ENCODE measurements at places on chromosomes 16 and 17.

DNA sequence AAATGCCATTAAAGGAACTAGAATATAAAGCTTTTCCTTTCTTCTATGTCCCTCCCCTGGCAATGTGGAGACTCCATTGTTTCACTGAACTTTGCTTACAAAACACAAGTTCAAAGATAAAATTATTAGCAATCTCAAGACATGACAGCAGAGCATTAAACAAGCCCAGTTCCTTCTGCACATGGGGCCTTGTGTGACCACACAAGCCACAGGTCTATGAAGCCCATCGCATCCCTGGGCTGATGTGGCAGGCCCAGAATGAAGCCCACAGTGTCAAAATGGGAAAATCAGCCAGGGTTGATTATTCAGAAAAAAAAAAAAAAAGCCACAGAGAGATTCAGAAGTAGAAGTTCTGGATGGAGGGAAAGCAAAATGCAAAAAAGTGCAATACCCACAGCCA is 12.9 kb upstream of the SLC39A11 start:
- DNase-seq = no peak

GRCh38 chr17:21286066-21286770 is 1.7 kb downstream of the MAP2K3 start:
- DNase-seq = peak; percentile 91

- DNase-seq = no peak
These were observed 1.1 kb upstream of the MEAK7 start for GRCh38 chr16:84505249-84506187.

GRCh38 chr16:2092256-2092620 is 43.5 kb downstream of the PKD1 start:
- no peak for DNase-seq

GRCh38 chr17:78530675-78531074 is 46.5 kb downstream of the DNAH17 start:
- no peak for DNase-seq

GRCh38 chr17:30332057-30332542 is 1.8 kb downstream of the TMIGD1 start:
- DNase-seq = no peak

- no peak for DNase-seq
These were observed 23.4 kb downstream of the MYO18A start for GRCh38 chr17:29156781-29157180.

- DNase-seq = no peak
These were observed 24.3 kb downstream of the CCL4 start for GRCh38 chr17:36127911-36128310.

DNA sequence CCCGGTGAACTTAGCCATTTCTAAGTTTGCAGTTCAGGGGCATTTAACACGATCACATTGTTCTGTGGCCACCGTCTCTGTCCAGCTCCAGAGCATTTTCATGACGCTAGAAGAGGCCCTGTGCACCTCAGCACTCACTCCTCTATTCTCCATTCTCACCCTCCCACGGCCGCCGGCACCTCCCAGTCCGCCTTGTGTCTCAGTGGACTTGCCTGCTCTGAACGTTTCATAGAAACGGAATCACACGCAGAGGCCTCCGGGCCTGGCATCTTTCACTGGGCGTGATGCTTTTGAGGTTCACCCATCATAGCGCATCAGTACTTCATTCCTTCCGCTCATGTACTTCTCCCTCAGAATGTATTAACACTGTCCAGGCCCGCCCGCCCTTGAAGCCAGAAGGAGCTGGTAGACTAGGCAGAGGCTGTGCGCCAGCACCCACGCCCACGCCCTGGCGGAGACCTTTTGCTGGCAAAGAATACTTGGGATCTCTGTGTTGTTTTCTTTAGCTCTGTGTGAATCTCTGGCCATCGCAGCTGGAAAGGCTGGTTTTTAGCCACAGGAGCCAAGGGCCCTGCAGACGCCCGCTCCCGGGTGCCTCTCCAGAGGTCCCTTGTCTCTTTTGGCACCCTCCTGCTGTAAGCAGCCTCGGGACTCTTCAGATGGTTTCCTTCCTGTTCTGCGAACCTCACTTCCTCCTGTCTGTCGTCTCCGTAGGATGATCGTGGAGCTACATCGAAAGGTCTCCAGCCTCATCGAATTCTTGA is 23.4 kb upstream of the JPT2 start:
- no peak for DNase-seq

- no peak for DNase-seq
These were observed 2.8 kb downstream of the ATXN1L start for GRCh38 chr16:71848622-71849021.

GRCh38 chr16:35794896-35795295 is 2335.5 kb downstream of the TP53TG3F start:
- DNase-seq = peak; percentile 47

GRCh38 chr17:19019041-19019941 is 14.7 kb upstream of the FAM83G start:
- DNase-seq = peak; percentile 20

- peak; percentile 68 for DNase-seq
These were observed 2.9 kb upstream of the MEIOB start for GRCh38 chr16:1874854-1875253.

DNA sequence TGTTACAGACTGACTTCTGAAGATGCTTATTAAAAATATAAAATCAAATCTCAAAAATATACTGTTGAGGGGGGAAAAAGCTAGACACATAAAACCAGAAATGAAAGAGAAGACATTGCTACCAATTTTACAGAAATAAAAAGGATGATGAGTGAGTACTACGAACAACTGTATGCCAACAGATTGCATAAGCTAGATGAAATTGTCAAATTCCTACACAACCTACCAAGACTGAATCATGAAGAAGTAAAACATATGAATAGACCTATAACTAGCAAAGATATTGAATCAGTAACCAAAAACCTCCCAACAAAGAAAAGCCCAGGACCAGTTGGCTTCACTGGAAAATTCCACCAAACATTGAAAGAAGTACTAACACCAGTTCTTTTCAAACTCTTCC is 3.5 kb upstream of the CAPNS2 start:
- DNase-seq = no peak

DNA sequence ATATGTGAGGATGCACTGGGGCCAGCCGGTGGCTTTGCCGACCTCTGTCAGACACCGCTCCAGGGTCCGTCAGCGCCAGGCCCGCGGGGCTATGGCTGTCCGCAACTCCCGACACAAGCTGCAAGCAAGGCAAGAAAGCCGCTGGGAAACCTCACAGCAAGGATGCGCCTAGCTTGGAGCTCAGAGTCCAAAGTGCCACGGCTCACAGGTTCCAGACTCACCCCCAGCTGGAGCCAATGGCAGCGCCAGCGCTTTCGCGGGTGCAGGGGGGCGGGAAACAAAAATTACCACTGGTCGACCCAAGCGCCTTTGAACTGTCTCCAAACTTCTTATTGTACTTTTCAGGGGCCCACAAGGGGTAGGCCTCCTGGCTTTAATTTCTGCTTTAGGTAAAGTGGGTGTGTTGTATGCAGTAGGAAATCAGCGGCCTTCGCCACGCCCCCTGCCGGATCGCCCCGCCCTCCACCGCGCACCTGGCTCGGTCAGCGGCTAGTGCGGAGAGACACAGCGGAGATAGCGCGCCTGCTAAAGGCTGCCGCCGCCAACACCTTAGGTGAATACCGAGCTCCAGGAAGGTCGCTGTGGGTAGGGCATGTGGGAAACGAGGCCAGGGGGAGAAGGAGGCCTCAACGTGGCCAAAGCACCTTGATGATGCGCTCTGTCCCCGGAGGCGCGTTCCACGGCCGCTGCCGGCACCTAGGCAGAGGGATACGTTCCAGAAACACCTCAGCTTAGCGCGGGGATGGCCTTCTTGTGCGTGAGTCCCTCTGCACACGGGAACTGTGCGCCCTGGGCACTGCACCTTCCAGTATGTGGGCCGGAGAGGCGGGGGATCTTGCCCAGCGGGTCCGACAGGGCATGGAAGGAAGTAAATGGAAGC is 61.0 kb upstream of the RBL2 start:
- no peak for DNase-seq

DNA sequence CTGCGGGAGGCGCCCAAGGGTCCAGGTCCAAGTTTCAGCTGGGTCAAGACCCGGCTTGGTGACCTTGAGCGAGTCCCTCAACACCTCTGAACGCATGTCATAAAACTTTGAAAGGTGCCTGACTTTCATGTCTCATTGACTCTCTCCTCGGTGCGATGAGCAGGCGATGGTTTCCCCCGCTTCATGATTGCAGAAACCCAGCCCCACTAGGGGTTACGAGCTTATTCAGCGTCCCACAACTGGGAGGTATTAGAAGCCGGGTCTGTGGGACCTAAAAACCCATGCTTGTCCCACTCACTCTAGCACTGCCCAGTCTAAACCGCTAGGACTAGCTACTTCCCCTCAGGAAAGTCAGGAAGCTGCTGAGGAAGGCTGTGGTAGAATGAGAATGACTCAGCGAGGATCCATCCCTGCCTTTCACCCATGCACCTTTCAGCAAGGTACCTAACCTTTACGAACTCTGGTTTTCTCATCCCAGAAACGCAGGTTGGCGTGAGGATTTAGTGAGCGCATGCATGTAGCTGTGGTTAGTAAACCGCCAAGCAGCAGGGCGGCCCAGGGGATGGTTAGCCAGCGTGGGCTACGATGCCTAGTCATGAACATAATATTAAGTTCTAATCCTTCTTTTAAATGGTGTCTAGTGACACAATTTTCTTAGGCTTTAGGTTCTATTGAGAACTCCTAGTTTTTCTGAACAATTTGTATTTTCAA is 26.2 kb upstream of the RFFL start:
- peak; percentile 47 for DNase-seq

DNA sequence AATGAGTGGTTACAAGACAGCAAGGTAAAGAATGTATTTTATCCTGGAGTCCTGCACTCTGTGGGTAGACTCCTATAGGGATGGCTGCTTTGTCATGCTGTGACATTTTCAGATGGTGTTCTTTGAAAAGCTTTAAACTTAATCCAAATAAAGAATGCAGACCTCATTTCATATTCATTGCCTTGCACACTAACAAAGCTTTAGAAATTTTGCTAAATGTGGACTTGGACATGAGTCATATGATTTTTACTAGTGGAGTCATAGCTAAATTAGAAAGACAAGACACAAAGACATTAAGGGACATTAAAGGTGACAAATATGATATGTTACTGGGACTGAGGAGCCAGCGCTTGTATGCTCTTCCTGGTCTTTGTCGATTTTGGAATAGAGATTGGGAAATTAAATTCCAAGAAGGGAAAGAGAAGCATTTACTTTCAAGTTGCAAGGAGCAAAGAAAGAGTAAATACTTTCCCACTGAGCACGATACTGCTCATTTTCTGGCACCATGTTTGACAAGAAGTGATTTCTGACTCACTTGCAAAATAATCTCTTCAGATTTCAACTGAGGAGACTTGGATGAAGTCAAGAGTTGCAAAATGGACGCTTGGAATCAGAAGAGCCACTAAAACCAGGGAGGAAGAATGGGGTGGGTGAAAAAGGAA is 152.9 kb upstream of the MYOCD start:
- DNase-seq = no peak

DNA sequence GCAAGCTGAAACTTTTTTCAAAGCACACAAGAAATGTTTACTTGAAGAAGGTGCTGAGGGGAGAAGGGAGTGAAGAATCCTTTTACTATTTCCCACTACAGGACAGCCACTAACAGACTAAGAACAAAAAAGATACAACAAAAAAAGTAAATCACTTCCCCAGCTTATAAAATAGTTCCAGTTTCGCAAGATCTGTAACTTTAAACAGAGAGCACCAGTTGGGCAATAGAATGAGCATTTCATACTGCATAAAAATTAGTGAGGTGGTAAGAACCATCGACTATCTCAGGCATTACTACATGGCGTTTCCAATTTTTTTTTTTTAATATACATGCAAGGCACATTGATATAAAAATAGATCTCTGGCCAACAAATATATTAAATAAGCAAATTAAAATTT is 11.1 kb downstream of the CRYBA1 start:
- no peak for DNase-seq

GRCh38 chr17:5706577-5707210 is 122.4 kb upstream of the NLRP1 start:
- peak; percentile 66 for DNase-seq

DNA sequence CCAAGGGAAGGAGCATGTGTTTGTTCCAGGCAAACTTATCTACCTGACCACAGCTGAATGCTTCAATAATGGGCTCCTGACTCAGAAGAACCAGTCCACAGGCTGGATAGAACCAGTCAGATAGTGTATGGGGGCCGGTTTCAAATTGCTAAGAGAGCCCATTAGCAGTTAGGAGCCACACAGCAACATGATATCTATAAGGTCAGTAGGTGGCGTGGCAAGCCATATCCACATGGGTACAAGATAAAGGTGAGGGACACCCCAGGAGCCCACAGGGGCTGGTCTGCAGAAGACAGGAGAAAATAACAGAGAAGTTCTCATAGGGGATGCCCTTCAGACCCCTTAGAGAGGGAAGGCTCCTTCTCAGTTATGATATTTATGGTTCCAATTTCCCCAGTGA is 31.6 kb upstream of the CDRT15 start:
- no peak for DNase-seq

DNA sequence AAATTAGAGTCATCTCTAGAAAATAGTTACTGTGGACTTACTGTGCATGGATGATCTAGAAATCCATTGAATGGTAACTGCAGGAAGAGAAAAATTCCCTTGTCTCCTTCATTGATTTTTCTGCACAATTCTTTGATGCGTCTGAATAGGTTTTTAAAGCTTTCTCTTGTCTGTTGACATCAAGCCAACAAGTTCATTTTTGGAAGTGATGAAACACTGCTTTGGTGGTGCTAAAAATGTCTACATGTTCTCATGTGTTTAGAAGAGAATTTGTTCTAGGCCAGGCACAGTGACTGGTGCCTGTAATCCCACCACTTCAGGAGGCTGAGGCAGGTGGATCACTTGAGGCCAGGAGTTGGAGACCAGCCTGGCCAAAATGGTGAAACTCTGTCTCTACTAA is 57.1 kb upstream of the AXIN2 start:
- no peak for DNase-seq

DNA sequence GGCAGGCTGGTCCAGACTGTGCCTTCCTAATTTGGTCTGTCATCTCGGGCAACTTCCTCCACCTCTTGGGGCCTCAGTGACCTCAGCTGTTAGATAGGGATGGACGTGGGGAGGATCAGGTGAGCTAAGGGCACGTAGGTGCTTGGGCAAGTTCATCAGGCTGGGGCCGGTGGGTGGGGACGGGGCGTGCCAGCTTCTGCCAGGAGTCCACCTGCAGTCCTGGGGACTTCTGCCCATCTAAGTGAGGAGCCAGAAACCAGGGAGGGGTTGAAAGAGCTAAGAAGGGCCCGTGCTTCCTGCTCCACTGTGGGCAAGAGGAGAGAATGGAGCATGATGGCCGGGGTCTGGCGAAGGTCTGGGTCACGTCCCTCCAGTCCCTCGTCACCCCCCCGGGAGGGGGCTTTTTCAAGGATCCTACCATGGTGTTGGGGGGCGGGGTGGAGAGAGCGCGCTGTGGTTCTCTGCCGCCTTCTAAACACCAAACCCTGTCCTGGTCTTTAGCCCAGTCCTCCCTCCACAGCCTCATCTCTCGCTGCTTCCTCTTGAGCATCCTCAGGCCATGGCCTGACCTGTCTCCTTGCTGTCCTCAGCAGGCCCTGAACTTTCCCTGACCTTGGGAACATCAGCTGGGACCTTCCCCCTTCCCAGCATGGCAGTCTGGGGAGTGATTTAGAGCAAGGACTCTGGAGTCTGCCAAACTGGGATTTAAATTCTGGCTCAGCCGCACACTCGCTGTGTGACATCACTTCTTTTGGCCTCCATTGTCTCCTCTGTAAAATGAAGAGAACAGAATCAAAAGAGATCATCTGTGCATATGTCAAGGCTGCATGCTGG is 21.6 kb downstream of the SPNS2 start:
- DNase-seq = no peak

All from SHP77 (cell line).